ENCODE measurements at places on chromosomes 5 and 9.

DNA sequence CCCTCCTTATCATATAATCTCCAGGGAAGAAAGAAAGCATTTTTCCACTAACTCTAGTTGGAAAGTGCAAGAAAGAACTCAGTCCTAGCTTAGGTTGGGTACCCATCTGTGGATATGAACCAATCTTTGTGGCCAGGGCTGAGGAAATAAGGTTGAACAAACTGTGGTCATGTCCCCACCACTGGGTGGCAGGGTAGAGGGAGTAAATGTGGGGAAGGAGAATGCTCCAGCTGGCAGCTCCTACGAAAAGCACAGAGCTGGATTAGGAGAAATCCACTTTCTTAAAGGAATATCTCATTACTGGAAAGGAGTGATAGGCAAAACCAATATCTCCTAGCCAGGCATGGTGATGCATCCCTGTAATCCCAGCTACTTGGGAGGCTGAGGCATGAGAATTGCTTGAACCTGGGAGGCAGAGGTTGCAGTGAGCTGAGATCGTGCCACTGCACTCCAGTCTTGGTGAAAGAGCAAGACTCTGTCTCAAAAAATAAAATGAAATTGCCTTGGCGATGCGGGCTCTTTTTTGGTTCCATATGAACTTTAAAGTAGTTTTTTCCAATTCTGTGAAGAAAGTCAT, 175.1 kb downstream of the CCDC192 start:
- no peak for DNase-seq

- DNase-seq = no peak
Measured at GRCh38 chr5:94802450-94802849, 184.0 kb downstream of the SLF1 start.

DNA sequence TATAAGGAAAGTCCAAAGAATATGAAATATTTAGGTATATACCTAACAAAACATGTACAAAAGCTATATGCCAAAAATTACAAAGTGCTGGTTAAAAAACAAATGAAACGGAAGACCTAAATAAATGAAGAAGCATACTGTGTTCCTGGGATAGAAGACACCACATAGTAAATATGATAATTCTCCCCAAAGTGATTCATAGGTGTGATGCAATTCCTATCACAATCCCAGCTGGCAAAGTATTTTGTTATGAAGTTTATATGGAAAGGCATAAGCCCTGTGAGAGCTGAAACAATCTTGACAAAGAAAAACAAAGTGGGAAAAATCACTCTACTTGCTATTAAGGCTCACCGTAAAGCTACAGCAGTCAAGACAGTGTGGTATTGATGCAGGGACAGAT, 2.6 kb upstream of the SMIM23 start:
- no peak for DNase-seq

- DNase-seq = no peak
Measured at GRCh38 chr9:23751633-23752032, 74.4 kb downstream of the ELAVL2 start.

GRCh38 chr9:126853667-126854066, 6.8 kb upstream of the ZBTB34 start:
- DNase-seq = no peak

DNA sequence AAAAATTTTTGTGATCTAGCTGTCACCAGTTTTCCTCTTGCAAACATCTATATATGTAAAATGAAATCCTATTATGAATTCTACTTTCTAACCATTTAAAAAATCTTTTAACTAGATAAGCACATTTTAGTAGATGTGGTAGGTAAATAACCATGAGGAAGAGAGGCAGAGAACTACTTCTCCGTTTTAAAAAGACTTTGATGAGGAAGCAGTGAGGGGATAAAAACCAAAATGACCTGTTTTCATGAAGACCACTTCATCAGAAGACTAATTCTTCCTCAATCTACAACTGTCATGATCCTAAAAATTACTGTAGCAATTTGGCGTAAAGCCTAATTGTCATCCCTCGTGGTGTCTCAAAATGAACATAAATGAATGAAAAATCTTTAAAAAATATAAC, 15.7 kb upstream of the ERBIN start:
- no peak for DNase-seq

DNA sequence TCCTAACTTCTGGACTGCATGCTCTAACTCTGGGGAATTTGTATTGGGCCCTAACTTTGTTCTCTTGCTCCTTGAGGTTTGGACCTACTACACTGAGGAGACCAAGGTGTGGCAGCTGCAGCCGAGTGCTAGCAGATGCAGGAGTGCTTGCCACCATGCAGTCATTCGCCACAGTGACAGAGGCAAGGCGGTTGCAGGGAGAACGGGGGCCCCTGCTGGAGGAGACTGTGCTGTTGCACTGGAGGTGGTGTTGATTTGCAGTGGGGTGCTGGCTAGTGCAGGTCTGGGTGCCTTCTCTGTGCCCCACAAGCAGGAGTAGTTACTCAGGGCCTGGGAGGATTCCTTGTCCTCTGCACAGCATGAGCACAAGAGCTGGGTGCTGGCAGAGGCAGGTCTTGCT, 22.4 kb upstream of the DIRAS2 start:
- no peak for DNase-seq

GRCh38 chr9:108083796-108084352, 594.3 kb upstream of the KLF4 start:
- no peak for DNase-seq

DNA sequence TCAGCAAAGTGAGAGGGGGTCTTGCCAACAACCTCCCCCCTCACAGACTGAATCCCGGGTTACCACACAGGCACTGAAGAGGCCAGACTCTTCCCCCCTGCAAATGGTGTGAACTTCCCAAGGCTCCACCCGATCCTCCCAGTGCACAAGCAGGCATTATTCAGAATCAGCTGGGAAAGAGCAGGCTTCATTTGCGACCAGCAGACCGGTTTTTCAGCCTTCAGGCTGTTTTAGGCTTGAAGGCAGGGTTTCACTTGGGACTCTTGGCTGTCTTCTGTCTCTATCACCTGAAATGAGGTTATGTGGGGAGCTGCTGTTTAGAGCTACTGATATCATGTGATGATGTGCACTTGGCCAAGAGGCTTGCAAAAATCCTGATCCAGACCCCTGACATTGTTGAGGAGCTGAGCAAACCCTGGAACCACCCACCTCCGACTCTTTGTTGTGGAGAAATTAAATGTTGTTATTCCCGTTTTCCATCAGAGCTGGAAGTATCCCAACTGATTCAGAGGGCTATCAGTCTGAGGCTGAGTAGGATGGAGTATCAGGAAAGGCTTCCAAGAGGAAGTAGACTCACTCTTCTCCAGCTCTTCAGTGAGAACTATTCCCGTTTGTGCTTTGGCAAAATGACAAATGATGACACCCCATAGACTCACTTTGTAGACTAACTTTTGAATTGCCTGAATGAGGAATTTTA, 63.3 kb upstream of the ZFR start:
- no peak for DNase-seq

- DNase-seq = no peak
Measured at GRCh38 chr5:33398501-33398900, 42.3 kb upstream of the TARS1 start.

- DNase-seq = no peak
Measured at GRCh38 chr9:2621722-2622460, at the start of gene VLDLR. TSS of gene VLDLR (plus strand) at chr9:2621787. CDS start at chr9:2622190, 403 bp downstream.

DNA sequence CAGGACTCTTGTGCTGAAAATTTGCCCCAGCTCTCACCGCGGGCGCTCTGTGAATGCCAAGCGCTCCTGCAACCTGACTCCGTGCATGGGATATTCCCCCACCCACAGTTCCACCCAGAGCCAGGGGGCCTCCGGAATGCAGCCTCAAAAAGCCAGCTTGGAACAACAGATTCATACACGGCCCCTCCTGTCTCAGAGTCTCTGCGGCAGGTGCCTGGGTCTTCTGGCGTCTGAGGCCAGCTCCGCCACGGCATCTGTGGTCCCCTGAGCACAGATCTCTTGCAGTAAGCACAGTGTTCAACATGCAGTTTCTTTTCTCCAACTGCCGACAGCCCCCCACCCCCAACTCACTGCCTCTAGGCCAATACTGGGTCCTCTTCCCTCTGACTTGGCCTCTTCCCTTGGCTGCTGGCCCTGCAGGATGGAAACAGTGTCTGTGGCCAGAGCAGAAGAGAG, 355.7 kb upstream of the IRX2 start:
- no peak for DNase-seq

DNA sequence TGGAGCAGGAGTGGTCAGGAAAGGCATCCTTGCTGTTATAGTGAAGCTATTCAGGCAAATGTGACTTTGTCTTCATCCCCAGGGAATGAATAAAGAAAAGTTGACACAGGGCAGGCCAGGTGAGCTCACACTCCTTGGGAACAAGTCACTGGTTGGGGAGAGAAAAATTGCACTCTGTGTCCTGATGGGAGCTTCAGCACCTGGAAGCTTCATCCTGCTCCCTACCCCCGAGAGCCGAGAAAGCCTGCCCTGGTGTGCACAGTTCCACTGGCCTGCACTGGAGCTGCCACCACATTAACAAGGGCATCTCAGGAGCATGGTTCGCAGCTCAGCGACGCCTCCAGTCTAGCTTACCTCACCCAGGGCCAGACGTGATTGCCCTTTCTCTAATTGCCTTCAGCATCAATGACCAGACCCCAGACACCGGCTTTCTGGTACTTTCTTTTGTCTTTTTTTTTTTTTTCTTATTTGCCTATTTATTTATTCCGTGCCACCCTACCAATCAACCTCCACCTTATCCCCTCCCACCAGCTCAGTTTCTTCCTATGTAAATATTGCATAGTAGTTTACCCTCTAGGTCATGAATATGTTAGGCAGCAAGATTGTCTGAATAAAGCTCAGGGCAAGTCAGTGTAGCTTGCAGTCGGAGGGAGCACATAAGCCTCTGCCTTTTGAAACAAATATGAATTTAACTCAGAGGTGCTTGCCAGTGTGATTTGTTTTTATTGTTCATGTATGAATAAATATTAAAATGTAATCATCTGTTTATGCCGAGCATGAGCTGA, 87.4 kb downstream of the DOCK2 start:
- no peak for DNase-seq

GRCh38 chr9:114507726-114508125, 2.5 kb upstream of the WHRN start:
- DNase-seq = no peak

DNA sequence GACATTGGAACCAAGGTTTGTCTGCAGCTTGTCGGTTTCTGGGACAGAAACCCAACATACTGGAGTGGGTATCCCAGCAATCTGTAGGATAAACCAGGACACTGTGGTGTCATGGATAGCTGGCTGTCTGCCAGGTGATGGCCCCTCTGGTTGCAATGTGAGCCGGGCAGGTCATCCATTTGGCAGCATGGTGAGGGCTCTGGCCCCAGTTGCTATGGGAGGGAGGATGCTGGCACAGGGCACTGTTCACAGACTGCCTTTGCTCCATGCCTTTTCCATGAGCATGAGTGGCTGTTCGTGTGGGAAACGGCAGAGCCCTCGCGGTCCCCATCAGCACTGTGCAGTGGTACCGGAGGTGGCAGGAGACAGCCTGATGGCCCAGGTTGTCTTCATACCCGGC, 6.4 kb downstream of the S1PR3 start:
- no peak for DNase-seq

All from stimulated activated CD4-positive, alpha-beta T cell treated with anti-CD3 and anti-CD28 coated beads, TNF-alpha, amount 100 ng/mL, for 1 hour (primary cell).